Activated CD4-positive, alpha-beta T cell treated with anti-CD3 and anti-CD28 coated beads, Interleukin-2, amount 10 ng/mL, durations not matched to agents 24 days and 14 days (primary cell): ENCODE measurements at places on chromosomes 3 and 15. TPM values are rescaled to one million over a fixed set of nuclear protein-coding genes. Genes with fewer than 3 reads are reported as not detected.

GRCh38 chr15:55398243-55398642 lies 9.9 kb downstream of the CCPG1 start:
- no peak for DNase-seq

The IL5RA gene
- not detected in 2 replicates for total RNA-seq

GRCh38 chr3:162956711-162957110 lies 1460.1 kb downstream of the OTOL1 start:
- no peak for DNase-seq

DNA sequence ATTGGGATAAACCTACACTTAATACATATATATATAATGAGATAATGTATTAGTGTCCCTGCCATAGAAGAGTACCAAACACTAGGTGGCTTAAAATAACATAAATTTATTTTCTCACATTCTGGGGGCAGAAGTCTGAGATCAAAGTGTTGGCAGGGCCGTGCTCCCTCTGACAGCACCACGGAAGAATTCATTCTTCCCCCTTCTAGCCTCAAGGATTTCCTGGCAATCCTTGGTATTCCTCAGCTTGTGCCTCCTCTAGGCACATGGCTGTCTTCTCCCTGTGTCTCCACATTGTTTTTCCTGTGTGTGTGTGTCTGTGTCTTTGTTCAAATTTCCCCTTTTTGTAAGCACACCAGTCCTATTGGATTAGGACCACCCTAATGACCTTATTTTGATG lies 115.2 kb upstream of the AGBL1 start:
- DNase-seq = no peak

GRCh38 chr3:59254433-59254832 lies 204.6 kb upstream of the CFAP20DC start:
- DNase-seq = no peak

DNA sequence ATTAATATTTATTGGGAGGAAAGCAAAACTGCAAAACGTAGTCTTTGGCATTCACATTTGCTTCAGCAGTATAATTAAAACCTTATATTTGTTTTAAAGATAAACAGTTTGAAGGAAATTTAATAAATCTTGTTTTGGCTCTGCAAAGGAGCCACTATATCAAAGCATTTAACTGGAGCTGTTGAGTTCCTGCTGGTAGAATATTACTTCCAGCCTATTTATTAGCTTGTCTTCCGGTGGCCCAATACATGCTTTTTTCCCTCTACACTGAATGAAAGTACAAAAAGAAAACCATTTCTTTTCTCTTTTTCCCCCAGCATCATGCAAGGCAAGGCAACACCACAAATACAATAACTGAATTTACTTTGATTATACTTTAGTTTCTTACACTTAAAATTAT lies 26.3 kb downstream of the SPTSSB start:
- no peak for DNase-seq

DNA sequence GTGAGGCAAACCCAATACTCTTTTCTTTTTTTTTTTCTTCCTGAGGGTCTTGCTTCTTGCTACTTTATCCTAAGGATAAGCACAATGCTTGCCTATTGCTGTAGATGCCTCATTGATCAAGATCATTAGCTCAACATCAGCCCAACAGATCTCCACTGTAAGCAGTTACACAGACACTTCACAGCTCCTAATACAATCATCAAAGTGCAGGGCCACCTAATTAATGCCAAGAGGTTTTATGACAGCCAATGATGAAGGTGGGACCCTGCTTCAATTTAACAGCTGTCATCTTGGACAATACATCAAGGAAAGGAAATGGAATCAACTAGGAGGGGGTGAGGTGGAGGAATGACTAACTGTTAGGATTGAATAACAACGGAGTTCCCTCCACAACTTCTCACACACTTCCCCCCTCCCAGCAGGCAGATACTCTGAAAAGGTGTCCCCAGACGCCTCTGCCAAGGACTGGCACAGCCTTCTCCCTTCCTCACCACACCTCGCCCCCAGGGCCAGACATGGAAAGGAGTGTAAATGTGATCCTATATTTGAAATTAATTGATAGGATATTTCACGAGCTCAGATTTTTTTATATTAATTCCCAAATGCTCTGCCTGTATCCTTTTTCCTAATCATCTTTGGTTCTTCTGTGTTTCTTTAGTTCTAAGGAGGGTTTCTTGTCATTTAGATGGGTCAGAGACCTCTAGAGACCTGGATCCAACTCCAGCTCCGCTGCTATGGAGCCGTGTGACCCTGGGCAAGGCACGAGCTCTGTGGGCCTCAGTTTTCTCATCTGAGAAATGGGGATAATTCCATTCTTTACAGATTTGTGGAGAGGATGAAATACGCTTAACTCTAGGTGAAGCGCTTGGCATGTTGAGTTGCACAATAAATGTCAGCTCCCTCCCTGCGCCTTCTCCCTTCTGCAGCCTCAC lies 1.2 kb downstream of the DCLK3 start:
- DNase-seq = no peak

The SCAMP5 gene
- 0.92 and 1.3 TPM in 2 replicates for total RNA-seq

The UROC1 gene
- total RNA-seq = not detected in 2 replicates

The C15orf40 gene
- total RNA-seq = 23.6 and 30.8 TPM in 2 replicates

DNA sequence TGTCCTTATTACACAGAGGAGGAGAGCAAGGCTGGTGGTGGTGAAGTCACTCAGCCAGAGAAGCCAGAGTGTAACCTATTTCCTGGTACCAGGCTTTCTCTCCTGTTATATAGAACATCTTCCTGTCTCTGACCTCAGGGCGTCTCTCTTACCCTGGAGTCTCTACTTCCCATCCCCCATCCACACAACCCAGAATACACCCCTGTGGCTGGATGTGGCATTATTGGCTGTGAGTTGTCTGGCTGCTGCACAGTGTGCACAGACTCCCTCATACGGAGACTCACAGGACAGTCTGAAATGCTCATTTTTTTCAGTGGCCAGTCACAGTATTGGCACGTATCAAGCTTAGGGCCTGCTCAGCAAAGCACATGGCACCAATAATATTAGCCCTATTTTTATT lies 8.6 kb downstream of the PODXL2 start:
- DNase-seq = peak; percentile 88

DNA sequence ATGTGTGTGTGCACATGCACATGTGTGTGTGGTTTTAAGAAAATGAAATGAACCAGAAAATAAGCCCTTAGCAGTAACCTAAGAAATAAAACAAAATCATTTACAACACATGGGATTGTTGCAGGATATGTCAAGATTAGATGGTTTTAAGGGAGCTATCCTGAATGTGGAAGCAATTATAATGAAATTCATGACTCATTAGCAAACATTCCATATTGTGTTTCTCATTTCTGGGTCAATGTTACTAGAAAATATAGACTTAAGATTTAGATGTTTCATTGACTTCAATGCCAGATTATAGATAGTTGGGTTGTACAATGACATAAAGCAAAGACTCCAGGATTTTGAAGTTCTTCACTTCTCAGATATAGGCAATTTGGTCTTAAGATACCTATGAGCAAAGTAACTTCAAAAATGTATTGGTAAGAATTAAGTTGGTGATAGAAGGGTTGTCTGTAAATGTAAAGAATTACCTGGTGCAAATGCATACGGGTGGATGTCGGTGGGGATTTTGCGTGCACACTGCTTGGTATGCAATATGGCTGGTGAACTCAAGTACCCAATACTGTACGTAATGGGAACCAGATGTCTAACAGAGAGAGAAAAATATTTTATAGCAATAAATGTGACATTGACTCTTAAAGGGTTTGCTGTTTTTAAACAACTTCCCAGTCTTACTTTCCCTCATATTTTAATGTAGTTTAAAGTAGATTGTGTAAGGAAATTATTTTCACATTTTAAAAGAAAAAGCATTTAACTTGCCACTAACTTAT lies 53.9 kb upstream of the NR2F2 start:
- DNase-seq = no peak

- no peak for DNase-seq
These were observed 44.0 kb upstream of the MANF start for GRCh38 chr3:51340989-51341636.

The NLGN1 gene
- not detected in 2 replicates for total RNA-seq

- DNase-seq = no peak
These were observed 84.1 kb downstream of the P3H2 start for GRCh38 chr3:190036631-190037030.

The CYP11A1 gene
- total RNA-seq = not detected in 2 replicates

The CLDN11 gene
- total RNA-seq = not detected in 2 replicates

DNA sequence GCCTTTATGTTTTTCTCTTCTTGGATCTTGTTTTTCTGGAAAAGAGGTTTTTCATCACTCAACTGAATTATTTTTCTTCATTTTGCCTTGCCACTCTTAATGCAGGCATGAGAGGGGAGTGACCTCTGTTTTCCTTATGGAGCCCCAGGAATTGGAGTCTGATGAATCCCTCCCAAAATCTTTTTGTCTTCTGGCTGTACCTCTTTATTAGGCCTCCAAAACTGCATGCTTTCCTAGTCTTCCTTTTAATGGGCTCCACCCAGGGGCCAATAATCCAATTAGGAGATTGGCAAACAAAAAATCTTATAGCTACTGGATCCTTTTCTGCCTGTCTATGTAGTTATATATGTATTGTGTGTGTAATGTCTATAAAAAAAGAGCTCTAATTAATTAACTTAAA lies 192.4 kb upstream of the PEX5L start:
- DNase-seq = no peak

DNA sequence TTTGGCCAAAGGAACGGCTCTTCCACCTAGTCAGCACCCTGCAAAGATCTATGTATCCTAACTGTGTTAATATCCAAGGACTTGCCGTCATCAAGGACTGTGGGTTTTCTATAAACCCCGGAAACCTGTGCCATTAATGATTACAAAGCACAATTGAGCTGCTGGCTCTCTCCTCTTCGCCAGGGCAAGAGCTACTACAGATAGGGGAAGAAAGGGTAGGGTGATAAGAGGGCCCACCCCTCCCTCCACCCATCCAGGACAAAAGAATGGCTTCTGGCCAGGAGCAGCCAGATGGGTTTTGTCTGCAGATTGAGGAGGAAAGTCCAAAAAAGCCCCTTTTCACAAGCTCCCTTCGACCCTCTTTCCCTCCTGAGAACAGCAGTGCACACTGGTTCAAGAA lies 9.9 kb downstream of the RFT1 start:
- DNase-seq = no peak

- DNase-seq = no peak
These were observed 270.2 kb upstream of the THBS1 start for GRCh38 chr15:39310633-39311032.

DNA sequence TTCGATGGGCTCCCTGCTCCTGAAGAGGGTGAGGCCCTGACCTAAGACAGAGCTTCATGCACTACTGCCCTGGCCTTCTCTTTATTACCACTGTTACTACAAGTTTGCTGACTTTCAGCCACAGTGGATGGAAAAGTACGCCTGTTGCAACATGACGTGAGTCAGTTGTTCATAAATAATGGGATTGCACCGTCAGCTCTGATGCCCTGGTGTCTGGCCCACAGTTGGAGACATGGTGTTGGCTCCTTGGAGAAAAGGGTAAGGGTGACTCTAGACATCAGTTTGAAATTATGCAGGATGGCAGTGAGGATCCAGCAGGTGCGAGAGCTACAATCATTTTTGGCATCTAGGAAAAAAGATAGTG lies 5.5 kb downstream of the PAQR5 start:
- DNase-seq = no peak

The ZNF502 gene
- 0.47 and 0.82 TPM in 2 replicates for total RNA-seq
